ENCODE measurements at places on chromosomes 1 and 21.

DNA sequence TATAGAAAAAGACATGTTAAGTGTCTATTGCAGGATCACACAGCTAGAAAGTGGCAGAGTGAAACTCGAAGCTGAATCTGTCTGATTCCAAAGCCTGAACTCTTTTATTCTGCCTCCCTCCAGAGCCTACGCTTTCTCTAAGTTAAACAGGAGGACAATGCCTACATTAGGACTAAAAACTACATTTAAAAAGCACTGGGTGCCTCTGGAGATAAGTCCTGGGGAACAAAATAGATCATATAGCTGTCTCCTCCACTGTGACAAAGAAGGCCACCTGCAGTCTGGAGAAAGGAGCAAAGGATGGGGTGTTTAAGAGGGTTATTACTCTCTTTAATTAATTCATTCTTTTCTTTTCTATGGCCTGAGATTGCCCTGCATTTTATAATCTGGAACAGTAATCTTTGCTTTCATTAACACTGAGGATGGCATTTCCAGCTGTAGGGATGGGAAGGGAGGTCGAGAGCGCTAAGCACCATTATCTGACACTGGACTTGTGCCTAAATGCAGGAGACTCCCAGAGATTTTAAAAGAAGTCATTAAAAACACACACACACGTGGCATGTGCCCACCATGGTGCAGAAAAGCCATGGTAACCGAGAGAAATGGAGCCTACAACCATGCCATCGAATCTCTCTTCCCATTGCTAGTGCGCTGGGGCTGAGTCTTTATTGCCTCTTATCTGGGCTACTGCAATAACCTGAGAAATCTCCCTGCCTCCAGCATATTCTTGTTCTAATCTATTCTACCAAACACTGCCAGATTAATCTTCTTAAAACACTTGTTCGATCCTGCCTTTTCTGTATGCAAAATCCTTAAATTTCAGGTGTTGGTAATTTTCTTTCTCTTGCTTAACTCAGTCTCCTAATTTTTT lies 92.2 kb downstream of the PLXNA2 start:
- no peak for DNase-seq

DNA sequence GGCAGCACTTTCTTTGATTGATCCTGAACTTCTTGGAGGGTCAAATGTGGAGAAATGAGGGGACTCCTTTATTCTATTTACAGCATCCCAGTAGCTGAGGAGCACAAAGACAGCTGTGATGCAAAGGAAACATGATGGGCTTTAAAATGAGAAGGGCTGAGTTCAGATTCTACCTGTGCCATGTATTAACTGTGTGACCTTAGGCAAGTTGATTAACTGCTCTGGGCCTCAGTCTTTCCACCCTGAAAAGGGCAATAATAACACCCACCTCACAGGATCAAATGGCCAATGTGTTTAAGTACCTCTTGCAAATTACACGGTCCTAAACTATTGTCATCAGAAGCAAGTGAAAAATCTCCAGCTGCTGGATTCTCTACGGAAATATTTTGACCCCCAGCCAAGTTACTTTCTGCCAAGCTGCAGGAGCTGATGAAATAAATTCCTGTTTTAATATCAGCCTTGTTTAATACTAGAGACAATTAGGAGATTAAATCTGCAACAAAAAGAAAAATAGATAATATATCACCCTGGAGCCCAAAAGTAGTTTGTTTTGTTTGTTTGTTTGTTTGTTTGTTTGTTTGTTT lies 15.7 kb downstream of the TMEM81 start:
- no peak for DNase-seq

- DNase-seq = no peak
These were observed 19.7 kb upstream of the RIPK4 start for GRCh38 chr21:41786509-41786987.

- DNase-seq = no peak
These were observed 17.5 kb upstream of the OTUD3 start for GRCh38 chr1:19864570-19865160.

- DNase-seq = no peak
These were observed 14.9 kb upstream of the SSBP3 start for GRCh38 chr1:54421101-54421504.

GRCh38 chr1:58695206-58695605 lies 4.7 kb downstream of the MYSM1 start:
- no peak for DNase-seq

DNA sequence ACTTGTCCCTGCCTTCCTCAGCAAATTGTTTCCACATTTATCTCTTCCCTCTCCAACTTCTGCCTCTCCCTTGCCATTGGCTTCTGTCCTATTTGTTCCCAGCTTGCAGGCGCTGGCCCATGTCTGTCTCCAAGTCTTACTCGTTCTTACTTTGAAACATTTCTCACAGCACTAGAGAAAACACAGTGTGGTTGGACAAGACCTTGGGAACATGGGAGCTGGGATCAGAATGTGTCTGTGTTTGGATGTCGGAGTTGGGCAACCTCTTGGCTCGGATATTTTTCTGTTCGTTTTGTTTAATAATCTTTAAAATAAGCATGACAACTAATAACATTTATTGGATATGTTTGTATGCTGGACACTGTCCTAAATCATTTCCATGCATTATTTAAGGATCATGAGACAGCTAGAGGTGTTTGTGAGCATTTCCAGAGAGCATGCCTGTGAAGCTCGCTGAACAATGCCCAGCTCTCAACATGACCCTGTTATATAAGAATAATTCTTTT lies 5.9 kb upstream of the BRWD1 start:
- no peak for DNase-seq

- DNase-seq = no peak
These were observed 105.7 kb upstream of the VAV3 start for GRCh38 chr1:108070662-108071061.

- no peak for DNase-seq
These were observed 2.1 kb downstream of the DLGAP3 start for GRCh38 chr1:34927316-34927715.

DNA sequence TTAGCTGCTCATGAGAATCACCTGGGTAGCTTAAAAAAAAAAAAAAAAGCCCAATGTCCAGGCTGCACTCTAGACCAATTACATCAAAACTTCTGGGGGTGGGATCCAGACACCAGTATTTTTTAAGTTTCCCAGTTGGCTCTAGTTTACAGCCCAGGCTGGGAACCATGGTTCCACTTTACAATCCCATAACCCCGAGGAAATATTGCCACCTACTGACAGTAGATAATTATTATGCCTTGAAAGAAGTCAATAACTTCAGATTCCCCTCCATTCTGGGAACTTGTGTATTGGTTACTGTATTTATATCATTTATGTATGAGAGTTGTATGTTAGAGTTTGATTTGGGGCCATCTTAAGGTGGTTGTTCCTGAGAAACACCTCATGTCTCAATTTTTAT lies 100.2 kb downstream of the SPATA46 start:
- no peak for DNase-seq

GRCh38 chr21:40139636-40140035 lies 272.4 kb downstream of the PCP4 start:
- no peak for DNase-seq

DNA sequence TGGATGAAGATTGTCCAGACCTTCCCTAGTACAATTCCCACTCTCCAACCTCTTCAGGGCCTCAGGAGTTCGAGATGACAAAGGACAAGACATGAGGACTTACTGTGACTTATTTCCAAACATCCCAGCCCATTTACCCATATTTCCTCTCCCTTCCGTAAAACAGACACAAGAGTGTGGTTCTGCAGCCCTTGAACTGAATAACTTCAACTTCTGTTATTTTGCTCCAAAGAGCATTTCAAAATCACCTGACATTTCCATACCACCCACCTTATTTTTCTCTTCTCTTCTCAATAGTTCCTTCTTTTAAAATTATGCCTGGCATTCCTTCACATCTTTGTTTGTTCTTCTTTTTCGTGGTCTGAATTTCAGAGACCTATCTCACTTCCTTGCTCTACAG lies 8.7 kb upstream of the OR10K2 start:
- no peak for DNase-seq

DNA sequence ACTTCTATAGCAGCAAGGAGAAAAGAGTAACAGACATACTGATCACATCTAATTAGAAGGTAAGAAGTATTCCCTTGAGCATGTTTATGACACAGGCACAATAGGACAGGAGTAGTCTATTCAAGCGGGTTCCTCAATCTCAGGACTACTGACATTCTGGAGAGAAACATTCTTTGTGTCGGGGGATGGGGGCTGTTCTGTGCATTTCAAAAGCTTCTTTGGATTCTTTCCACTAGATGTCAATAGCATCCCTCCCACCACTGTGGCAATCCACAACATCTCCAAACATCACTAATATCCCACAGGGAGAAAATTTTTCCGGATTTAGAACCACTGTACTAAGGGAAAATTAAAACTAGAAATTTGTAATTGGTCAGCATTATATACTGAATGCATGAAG lies 56.9 kb downstream of the ADAMTS5 start:
- peak; percentile 46 for DNase-seq

DNA sequence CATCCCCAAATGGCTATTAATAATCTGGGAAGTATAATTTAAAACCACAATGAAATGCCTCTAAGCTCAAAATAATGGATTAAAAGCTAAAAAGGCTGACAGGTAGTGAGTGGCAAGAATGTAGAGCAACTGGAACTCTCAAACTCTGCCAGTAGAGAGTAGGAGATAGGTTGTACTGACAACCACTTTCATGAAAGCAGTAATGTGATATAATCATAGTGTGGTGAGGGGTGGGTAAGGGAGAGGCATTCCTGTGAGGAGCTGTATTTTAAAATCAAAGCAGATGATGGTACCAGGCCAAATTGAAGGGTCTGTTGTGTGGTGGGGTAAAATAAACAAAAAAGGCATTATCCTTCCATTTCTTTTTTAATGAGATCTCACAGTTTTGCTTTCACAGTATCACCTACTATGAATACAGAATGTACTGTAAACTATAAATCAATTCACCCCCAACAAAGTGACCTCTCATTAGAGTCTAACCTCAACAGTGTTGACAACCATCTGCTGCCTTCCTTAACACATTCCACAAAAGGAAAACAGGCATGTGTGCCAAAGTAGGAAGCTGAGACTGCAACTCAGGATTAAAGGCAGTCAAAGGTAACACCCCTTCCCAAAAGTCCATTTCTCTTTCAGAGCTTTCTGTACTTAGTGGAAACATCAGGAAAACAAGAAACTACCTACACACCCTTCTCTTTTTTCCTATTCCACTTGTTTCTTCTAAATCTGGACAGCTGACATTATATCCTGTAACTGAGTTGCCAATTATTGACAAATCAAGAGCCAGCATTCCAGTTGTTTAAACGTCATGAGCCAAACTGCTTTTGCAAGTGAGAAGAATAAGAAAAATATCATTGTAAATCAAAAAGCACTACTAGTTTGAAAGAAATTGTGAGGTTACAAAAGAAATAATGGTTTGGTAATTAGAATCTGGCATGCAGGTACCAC lies 130.8 kb downstream of the FAF1 start:
- DNase-seq = no peak

DNA sequence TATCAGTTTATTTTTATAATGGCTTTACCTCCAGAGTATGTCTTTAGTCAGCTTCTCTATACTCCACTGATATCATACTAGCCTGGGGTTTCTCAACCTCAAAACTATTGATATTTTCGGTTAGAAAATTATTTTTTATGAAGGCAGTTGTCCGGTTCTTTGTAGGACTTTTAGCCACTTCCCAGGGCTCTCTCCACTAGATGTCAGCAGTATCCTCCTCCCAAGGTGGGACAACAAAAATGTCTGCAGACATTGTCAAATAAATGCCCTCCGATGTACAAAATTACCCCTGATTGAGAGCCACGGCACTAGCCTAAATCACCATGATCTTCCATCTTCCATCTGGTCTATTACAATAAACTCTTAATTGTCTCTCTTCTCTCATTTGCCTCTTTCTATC lies 4.1 kb upstream of the GRIK1 start:
- DNase-seq = no peak

DNA sequence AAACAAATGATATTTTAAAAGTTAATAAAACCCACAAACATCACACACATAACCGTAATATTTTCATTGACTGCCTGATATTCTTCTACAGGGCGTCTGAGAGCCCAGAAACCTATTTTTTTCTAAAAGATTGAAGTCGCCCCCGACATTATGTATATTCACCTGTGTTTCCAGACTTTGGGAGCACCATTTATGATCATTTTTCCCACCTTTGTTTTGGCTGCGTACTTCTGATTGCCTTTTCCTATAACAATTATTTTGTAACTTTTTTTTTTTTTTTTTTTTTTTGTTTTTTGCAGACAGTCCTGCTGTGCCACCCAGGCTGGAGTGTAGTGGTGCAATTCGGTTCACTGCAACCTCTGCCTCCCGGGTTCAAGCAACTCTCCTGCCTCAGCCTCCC lies 839 bp upstream of the ACBD3 start:
- DNase-seq = no peak

GRCh38 chr1:181127898-181128453 lies 39.5 kb downstream of the IER5 start:
- no peak for DNase-seq

- peak; percentile 4 for DNase-seq
These were observed at the start of gene NTNG1 for GRCh38 chr1:107140703-107141490. Gene NTNG1, plus strand, starts transcription at chr1:107141039.

- no peak for DNase-seq
These were observed 571.6 kb downstream of the MATN1 start for GRCh38 chr1:30151826-30152225.

GRCh38 chr1:85308833-85309350 lies 32.5 kb upstream of the BCL10 start:
- no peak for DNase-seq

DNA sequence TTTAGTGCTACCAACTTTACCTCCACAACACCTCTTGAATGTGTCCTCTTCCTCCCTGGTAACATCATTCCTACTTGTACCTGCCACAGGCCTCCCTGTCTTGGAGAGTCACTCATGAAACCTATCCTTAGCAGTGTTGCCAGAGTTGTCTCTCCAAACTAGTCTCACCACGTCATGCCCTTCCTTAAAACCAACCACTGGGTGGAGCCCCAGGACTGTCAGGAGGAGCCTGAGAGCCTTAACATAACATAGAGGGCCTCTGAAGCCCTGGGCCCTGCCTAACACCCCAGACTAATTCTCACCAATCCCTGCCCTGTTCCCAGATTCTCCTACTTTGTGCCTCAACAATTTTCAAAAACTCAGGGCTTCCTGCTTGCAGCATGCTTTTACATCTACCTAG lies 65.3 kb downstream of the ZNF697 start:
- DNase-seq = peak; percentile 46

DNA sequence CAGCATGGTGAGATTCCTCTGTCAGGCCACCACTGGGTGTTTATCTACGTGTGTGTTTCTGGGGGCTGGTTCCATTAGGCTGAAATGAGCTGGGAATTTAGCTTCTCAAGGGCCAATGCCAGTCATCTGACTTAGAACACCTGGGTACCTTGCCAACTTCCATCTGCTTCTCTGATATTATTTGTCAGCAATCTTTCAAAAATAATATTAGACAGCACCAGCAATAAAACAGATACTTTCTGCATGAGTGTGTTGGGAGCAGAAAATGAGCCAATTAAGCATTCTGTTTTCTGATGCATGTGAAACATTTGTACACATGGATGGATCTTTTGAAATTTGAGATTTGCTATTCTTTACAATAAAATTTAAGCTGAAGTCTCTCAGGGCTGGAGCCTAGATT lies 124.1 kb downstream of the RYR2 start:
- no peak for DNase-seq

- no peak for DNase-seq
These were observed 110.4 kb upstream of the IPO9 start for GRCh38 chr1:201718346-201719202.

- no peak for DNase-seq
These were observed 80.2 kb upstream of the GALNT2 start for GRCh38 chr1:229986737-229987337.

Data from left kidney (tissue), 8 donors.